ENCODE measurements at places on chromosomes 7 and 10.

DNA sequence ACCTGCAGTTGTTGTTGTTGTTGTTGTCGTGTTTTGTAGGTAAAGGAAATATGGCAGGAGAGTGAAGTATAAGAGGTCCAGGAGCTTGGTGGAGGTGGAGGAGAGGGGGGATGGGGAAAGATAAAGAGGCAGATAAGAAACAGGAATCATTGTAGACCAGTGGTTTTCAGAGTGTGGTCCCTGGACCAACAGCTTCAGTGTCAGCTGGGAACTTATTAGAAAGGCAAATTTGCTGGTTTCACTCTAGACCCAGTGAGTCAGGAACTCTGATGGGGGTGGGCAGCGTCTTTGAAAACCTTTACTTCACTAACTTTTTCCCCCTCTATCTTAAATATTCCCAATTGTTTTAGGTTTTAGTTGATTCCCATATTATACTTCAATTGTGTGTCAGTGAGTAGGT is 241.5 kb downstream of the AUTS2 start:
- no peak for DNase-seq

- DNase-seq = peak; percentile 34
Observed at GRCh38 chr7:23346316-23346715, 47.2 kb downstream of the MALSU1 start.

DNA sequence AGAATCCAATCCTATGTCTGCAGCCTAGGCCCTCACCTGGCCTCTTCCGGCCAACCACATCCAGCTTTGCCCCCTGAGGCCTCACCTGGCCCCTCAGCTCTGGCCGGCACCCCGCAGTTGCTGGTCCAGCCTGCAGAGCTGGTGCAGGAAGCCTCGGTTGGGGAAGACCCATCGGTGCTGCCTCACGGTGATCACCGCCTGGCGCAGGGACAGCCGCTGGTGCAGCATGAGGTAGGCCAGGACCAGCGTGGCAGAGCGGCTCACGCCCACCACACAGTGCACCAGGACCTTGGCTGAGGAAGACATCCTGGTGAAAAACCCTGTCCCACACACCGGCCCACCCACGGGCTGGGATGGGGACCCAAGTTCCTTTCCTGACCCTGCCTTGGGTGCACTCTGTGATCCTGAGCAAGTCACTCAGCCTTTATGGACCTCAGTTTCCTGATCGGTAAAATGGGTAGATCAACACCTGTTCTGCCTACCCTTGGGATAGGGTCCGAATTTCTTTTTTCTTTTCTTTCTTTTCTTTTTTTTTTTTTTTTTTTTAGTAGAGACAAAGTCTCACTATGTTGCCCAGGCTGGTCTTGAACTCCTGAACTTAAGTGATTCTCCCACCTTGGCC is 5.8 kb upstream of the SAMD8 start:
- no peak for DNase-seq

DNA sequence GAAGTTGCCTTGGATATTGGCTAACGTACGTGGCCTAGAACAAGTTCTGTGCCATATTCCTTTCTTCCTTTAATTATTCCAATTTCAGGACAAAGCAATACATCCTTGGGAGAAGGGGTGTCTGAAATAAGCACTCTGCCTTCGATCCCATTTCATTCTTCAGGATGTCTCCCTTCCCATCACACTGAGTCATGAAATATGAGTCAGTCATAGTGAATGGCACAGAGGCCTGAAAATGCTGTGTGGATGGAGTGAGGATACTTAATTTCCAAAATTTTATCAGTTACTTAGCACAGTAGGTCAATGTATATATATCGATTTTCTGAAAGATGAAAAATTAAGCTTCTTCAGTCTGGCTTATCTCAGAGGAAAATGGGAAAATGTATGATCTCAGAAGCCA is 19.5 kb downstream of the EVX1 start:
- no peak for DNase-seq

DNA sequence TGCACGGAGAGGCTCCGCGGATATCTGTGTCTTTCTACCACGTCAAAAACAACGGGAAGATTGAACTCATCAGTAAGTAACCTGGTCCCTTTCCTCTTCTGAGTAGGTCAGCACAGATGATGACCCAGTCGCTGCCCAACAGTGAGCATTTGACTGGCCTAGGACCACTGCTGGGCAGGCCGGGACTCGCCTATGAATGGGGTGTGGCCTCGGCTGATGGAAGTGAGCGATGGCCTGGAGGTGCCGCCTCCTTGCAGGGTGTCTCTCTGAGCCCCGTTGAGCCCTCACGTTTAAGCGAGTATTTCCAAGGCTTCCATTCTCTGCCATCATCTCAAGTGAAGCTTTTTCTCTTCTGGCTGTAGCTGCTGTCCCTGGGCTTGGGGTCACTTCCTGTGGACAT is 18.1 kb downstream of the EIF3B start:
- no peak for DNase-seq

DNA sequence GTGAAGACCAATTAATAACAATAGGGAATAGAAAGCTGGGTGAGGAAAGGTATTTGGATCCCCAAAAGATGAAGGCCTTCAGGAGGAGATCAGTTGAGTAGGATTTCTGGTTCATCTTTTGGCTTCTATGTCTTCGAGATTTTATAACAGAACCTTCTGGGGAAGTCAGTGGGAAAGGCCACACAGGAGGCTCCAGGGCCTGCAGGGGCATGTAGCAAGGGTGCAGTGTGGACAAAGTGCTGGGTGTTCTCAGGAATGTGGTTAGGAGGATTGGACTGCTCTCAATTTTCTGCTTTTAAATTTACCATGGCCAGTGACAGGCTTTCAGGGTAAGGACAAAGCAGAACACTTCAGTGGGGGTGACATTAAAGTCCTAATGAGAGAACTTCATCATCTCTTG is 378.0 kb downstream of the CCSER2 start:
- no peak for DNase-seq

- DNase-seq = no peak
Observed at GRCh38 chr7:2970307-2970664, 73.4 kb downstream of the CARD11 start.

DNA sequence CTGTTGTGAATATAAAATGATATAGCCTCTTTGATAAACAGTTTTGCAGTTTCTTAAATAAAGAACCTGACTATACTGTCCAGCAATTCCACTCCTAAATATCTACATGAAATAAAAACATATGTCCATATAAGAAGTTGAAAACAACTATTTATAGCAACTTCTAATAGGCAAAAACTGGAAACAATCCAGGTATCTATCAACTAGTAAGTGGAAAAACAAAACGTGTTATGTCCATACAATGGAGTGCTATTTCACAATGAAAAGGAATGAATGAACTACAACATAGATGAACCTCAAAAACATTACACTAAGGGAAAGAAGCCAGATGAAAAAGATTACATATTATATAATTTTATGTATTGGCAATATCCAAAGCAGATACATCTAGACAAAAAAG is 268.9 kb downstream of the CSTF2T start:
- DNase-seq = no peak

GRCh38 chr7:30625283-30625682 is 30.6 kb downstream of the GARS1 start:
- DNase-seq = no peak

DNA sequence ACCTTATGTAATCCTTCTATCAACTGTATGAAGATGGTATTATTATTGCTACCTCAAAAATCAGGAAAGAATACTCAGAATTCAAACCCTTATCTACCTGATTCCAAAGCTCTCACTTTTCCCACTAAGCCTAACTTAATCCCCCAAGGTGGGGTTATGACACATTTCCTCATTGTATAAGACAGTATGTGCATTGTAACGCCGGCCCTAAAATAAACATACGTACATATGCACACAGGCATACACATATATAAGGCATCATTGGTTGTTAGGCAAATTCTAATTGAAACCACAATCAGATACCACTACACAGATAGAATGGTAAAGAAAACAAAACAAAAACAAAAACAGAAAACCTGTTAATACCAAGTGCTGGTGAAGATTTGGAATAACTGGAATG is 556.5 kb downstream of the INHBA start:
- no peak for DNase-seq

- no peak for DNase-seq
Observed at GRCh38 chr7:84536271-84536870, 341.8 kb upstream of the SEMA3A start.

- no peak for DNase-seq
Observed at GRCh38 chr7:102463841-102464576, 654 bp downstream of the ALKBH4 start.

- no peak for DNase-seq
Observed at GRCh38 chr7:6432781-6433180, 15.0 kb downstream of the DAGLB start.

GRCh38 chr7:111650456-111650999 is 88.2 kb upstream of the IMMP2L start:
- DNase-seq = no peak

DNA sequence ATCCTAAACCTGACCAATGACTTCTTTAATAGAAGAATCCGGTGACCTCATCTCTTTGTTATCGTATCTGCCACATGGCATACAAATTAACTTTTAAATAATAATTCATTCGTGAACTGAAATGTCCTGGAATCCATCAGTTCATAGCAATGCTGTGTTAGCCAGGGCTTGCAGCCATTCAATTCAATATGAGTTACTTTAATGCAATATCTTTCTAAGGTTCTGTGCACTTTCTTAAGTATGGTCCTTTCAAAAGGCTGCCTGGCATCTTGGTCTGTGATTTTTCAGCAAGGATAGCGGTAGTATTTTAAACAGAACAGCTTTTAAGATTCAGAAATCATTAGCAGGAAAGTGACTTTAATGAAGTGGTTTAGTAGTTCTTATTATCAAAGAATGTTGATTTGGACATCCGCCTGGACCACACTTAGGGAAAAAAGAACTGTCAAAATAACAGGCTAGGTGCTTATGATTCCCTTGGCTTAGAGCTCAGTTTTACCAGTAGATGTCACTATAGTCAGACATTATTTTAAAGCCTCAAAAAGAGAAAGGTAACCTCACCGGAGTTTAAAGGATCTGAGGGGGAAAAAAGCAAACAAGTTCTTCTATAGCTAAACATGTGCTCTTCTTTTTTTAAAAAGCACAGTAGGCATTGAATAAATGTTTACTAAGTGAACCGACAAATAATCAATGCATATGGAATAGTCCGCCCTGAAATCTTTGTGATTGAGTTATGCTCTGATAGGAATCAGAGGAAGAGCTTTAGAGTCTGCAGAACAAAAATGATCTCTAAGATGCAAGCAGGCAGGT is 22.7 kb downstream of the SLC35G1 start:
- no peak for DNase-seq

DNA sequence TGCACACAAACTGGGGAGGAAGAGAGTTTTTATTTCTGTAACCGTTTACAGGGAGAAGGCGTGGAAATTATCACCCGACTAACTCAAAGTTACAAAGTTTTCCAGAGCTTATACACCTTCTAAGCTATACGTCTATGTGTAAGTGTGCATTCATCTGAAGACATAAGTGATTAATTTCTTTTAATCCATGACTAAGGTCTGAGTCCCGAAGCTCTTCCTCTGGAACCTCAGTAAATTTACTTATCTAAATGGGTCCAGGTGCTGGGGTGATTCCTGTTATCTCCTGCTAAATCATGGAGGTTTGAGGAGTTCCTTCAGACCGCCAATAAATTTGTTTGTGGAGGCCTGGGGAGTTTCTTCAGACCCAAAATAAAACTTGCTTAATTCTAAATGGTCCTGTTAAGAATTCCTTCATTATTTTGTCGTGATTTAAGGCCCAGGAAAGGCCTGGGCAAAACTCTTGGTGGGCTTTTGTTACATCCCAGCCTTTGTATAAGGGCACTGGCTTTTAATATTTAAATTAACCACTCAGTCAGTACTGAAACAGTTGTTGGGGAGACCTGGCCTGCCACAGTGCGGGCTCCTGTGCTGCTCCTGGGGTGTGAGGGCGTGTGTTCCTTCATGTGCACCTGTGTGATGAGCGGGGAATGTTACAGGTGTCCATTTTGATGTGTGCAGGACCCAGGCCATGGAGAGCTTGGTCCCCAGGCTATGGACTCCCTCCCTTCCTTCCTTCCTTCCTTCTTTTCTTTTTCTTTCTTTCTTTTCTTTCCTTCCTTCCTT is 5.8 kb upstream of the METTL27 start:
- no peak for DNase-seq

- no peak for DNase-seq
Observed at GRCh38 chr10:120406376-120406775, 50.7 kb upstream of the PLPP4 start.

DNA sequence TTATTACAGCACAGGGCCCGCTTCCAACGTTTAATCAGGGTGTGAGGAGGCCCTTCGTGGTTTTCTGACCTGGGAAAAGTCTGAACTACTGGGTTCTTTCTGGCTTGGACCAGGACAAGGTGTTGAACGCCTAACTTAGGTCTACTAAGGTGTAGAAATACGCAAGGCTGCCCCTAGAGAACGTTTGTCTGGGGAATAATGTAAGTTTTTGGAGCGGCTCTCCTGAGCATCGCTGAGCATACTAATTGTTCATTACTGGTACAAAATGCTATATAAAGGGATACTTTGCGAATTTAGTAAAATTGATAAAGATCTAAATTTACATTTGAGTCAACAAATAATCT is 32.4 kb upstream of the TOMM7 start:
- no peak for DNase-seq

- DNase-seq = peak; percentile 76
Observed at GRCh38 chr10:108789919-108790318, 1133.4 kb downstream of the XPNPEP1 start.

GRCh38 chr7:51223505-51223904 is 93.1 kb downstream of the COBL start:
- DNase-seq = no peak

DNA sequence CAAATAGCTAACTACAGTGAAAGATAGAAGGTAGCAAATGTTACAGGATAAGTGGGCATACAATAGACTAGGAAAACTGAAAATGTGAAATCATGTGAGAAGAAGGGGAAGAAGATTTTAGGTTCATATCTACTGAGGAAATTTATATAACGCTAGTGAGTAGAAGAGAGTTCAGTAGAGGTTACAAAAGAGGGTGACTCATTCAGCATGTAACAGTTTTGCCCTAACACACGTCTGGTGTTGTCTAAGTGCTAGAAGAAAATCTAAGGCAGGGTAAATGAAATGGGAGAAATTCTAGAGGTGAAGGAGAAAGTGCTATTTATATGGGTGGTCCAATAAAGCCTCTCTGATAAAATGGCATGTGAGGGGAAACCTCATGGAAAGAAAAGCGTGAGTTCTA is 731.4 kb upstream of the POT1 start:
- no peak for DNase-seq

All from activated CD4-positive, alpha-beta T cell treated with anti-CD3 and anti-CD28 coated beads, Interleukin-10, Interleukin-2, amounts not matched to agents 100 ng/mL and 50 ng/mL, durations not matched to agents 16 hours and 8 hours (primary cell).